ENCODE measurements at places on chromosomes 5 and 9.

- no peak for DNase-seq
These were observed 62.7 kb downstream of the CAVIN4 start for GRCh38 chr9:100640447-100641050.

GRCh38 chr9:129725795-129726251, 27.0 kb downstream of the PTGES start:
- no peak for DNase-seq

- no peak for DNase-seq
These were observed 28.1 kb upstream of the F2RL1 start for GRCh38 chr5:76790632-76791290.

GRCh38 chr5:127335381-127335780, 44.8 kb downstream of the MEGF10 start:
- no peak for DNase-seq

DNA sequence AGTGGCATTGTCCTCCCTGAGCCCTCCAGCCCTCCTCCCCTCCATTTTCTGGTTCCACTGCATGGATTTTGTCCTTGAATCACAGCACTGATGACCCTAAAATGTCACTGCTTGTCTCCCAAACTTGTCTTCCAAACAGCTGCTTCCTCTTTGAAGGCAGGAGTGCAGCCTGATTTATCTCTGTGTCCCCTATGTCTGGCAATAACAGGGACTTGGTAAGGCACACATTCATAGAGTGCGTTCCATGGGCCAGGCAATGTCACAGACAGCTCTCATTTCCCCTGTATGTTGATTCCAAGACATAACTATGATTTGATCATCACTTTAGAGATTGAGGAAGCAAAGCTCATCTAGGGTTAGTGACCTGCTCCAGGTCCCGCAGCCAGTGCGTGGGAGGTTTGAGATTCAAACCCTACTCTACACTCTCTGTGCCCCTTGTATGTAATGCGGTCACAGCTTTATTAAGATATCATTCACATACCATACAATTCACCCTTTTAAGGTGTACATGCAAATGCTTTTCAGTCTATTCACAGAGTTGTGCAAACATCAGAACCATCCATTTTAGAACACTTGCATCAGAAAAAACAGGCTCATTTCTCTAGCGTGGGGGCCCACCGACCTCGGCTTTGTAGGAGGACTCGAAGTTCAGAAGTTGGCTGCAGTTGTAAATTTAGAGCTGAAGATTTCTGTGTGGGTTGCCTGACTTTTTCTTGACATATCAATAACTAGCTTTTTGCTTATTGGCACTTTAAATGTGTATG, 28.4 kb upstream of the BOD1 start:
- no peak for DNase-seq

DNA sequence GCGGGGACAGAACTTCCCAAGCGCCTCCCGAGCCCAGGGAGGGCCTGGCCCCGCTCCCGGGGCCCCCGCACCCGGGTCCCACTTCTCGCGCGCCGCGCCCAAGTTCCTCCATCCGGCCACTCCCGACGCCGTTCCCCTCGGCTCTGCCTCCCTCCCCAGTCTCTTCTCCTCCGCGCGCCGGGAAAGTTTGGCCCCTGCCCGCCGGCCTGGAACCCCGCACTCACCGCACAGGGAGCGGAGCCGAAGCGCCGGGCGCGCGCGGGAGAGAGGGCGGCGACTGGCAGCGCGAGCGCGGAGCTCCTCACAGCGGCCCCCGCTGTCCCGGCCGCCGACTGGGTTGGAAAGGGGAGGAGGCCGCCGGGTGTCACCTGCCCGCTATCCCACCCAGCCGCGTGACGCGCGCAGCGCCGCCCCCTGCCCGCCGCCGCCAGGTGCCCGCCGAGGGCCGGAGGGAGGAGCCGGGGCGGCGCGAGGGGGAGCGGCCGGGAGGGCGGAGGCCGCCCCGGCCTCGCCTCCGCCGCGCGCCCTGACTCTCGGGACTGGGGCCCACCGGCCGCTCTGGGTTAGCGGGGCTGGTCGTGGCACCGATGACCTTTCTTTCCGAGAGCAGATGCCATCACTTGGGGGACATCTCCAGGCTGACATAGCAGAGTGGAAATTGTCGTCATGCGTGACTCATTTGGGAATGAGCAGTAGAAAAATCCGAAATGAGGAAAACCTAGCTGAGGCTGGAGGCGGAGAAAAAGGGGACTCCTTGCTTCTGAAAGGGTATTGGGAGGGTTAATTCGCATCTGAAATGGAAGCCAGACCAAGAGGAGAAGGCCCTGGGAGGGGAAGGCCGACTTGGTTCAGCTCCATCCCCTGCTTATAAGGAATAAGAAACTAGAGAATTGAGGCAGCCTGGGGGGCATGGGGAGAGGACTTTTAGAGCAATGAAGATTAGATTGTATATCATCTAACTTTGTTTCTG, at the start of gene ELOVL7:
ELOVL7 (minus strand) TSS at position 334 of the 970 bp plus-strand sequence. CDS start 56,872 bp downstream, outside the sequence.
- DNase-seq = peak; percentile 4

DNA sequence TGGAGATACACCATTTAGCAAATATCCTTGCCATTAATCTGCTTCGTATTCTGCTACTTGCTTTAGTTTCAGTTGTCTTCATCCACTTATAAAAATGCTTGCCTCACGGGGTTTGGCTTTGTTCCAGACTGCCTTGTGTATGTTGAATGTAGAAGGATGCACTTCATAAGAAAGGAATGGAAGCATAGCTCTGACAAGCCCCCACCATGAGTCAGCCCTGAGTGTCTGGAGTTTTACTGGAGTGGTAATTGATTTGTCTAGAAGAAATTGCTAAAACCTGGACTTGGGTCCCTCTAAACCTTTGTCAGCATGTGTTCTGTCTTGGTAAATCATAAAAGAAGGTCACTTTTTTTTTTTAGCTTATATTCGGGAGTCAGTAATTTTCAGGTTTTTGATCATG, 4.6 kb downstream of the TEX48 start:
- DNase-seq = no peak

- no peak for DNase-seq
These were observed 56.1 kb downstream of the NLN start for GRCh38 chr5:65778126-65778525.

DNA sequence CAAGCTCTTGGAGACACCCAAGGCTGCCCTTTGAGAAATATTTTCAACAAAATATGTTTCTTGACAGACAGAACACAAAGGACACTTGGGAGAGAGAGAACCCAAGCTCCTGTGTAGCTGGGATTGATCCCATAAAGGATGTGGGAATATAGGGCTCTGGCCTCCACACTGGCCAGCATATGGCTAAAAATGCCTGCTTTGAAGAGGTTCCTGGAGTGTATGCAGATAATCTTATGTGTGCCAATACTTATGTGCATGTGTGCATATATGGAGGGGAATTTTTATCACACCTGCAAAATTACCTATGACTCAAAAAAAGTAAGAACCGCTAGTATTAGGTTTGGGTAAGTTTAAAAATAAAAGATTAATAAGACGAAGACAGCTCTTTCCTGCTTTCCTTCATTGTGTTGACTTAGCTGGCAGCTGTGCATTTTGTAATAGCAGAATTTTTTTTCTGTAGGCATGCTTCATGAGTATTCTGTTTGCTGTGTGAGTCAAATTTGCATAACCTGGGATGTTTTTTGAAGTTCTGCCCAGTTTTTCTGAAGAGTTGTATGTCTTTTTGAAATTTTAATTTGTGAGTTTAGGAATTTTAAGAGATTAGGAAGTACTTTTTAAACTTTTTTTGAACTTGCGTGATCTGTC, 42.6 kb downstream of the HACD4 start:
- DNase-seq = no peak

DNA sequence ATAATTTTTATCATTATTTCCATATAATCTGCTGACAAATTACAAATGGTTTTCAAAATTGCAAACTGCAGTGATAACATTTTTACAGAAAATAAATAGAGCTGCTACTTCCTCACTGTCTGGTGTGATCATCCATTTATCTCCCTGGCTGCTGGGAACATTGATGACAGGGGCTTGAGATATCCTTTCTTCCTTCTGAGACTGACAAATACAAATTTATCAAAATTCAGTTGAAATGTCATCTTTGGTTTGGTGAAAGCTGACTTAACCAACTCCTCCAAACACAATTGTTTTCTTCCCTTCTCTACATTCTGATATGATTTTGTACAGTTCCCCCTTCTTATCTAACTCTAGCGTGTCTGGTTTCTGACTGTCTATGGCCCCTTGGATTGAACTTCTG, 611.8 kb upstream of the KLF4 start:
- DNase-seq = no peak

- DNase-seq = no peak
These were observed 121.8 kb upstream of the ELL2 start for GRCh38 chr5:96083361-96083881.

GRCh38 chr5:61052882-61053281, 107.9 kb downstream of the NDUFAF2 start:
- DNase-seq = no peak

- DNase-seq = no peak
These were observed 14.3 kb downstream of the GPX3 start for GRCh38 chr5:151034422-151035379.

GRCh38 chr9:35852267-35852815, 17.9 kb downstream of the OR13J1 start:
- DNase-seq = no peak

- no peak for DNase-seq
These were observed 165.4 kb upstream of the RAI14 start for GRCh38 chr5:34490506-34491250.

GRCh38 chr9:21615446-21615845, 133.3 kb upstream of the IFNE start:
- no peak for DNase-seq
